Stimulated activated CD4-positive, alpha-beta T cell treated with anti-CD3 and anti-CD28 coated beads, TNF-alpha, amount 100 ng/mL, for 1 hour (primary cell): ENCODE measurements at places on chromosomes 5 and 9.
A peak's percentile ranks its signal among the peaks of the same experiment; 100 is the strongest.

GRCh38 chr5:57955511-57955910, 472.9 kb upstream of the ACTBL2 start:
- no peak for DNase-seq

- no peak for DNase-seq
Observed at GRCh38 chr5:146828385-146828784, 50.2 kb downstream of the PPP2R2B start.

GRCh38 chr9:23539311-23539710, 286.7 kb downstream of the ELAVL2 start:
- DNase-seq = no peak

DNA sequence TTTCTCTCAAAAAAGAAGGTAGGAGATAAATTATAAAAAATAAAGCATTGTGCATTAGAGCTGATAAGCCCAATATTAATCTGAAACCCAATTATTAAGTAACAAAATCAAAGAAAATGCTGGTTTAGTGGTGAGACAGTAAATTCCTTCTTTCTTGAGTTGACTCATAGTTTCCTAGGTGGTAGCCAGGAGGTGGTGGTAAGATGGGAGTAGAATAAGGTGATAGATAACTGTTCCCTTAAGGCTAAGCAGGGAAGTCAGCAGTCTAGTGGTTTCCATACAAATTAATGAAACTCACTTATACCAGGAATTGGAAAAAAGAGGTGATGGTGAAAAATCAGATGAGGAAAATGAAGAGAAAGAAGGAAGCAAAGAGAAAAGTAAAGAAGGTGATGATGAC, 23.2 kb downstream of the LYSMD3 start:
- DNase-seq = no peak

- no peak for DNase-seq
Observed at GRCh38 chr9:135921749-135922310, 14.5 kb upstream of the CAMSAP1 start.

- no peak for DNase-seq
Observed at GRCh38 chr9:127223810-127224177, 40.8 kb upstream of the GARNL3 start.

DNA sequence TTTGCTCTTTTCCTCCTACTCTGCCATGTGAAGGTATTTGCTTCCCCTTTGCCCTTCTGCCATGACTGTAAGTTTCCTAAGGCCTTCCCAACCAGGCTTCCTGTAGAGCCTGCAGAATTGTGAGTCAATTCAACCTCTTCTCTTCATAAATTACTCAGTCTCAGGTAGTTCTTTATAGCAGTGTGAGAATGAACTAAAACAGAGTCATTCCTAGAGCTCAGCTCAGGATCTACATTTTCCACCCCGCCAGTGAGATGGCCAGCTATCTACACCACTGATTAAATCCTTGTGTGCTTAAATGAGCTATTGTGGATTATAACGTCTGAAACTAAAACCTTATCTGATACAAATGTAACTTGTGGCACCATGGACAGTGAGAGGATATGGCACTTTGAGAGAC, 55.0 kb downstream of the FRMD3 start:
- no peak for DNase-seq

GRCh38 chr5:135064235-135064570, 30.2 kb upstream of the PITX1 start:
- DNase-seq = no peak

GRCh38 chr5:157648275-157648990, 3.8 kb downstream of the SOX30 start:
- DNase-seq = no peak

DNA sequence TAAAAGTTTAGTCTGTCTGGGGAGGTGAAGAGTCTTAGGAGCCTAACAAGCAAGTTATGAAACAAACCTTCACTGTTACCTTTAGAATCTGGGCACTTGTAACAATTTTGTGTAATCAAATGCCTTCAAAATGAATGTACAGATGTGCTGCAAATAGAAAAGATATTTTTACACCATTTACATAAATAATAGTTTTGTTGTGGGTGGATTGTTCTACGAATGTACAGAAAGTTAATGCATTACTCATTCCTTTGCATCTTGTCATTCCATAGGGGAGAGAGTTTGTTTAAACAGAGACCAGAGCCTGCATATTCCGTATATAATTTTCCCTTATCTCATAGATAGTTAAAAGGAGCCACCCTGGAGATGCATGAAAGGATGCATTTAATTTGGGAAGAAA, 576.9 kb upstream of the SGCD start:
- DNase-seq = no peak

DNA sequence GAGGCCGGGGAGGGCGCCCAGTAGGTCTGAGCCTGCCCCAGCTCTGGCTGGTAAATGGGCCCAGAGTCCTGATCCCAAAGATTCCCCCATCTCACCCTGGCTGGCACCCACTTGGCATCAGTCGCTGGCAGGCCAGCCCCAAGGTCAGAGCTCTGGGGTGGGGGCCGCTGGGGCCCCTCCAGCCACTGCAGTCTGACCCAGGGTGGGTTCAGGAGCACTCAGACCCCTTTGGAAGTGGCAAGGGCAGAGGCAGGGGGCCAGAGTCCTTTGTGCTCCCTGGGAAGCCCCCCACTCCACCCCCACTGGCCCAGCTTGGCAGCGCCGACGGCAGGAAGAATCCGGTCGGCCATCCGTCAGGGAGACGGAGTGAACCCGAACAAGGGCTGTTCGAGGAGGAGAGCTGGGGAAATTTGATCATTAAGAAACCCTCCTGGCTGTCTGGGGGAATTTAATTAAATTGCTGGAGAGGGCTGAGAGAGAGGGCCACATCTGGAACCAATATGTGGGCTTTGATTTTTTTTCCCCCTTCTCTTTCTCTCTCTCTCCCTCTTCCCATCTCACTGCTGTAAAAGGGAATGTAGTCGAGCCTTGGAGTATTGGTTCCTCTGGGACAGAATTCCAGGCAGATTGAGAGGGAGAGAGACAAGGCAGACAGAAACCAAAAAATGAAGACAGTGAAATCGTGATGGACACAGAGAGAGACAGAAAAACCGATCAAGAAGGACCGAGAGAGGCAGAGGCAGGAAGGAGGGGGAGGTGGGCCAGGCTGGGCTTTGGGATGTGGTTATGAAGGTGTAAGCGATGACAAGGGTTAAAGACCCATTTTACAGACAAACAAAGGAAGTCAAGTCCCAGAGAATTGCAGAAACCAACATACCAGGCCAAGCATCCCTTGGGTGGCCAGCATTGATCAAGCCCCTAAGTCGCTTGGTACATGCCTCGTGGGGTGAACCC, 8.1 kb upstream of the ASB6 start:
- DNase-seq = no peak

GRCh38 chr9:115944166-115944948, 209.2 kb upstream of the PAPPA start:
- DNase-seq = no peak

DNA sequence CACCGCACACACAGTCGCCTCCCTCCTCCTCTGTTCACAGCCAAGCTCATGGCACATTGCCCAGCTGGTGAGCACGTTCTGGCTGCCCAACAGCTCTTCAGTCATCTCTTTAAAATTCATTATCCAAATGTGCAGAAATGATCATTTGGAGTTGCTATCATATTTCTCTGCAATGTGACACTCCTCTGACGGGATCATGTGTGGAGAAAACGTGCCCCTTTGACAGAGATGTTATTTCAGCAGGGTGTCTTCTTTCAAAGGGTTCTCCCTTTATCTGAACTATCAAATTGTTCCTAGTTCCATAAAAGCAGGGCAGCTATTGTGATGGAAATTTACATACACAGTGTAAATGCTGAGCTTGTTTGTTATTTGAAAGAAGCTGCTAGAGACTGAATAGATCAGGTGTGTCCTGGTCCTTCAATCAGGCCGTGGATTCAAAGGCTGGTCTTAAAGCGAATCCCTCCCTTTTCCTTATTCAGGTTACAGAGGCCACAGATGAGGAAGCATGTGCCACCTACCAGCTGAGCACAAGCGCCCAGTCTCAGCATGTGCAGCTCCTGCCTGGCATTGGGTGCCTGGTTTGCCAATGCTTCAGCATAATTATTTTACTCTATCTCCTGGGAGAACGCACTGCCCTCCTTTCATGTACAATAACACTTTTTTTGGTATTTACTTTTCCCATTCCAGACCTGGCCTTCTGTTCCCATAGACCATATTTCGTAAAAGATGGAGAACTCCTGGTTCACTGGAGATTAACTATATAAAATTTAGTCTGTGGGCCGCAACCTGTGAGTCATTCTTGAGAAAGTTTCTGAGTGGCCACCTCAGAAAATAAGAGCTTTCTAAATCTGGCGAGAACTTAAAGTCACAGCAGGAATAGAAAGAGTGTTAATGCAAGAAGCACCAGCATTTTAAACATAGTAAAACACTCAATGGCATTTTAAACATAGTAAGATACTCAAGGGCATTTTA, 433.7 kb downstream of the ENC1 start:
- no peak for DNase-seq

GRCh38 chr5:109450129-109450877, 40.5 kb upstream of the PJA2 start:
- DNase-seq = no peak

GRCh38 chr5:147407094-147407681, 102.7 kb downstream of the DPYSL3 start:
- no peak for DNase-seq

DNA sequence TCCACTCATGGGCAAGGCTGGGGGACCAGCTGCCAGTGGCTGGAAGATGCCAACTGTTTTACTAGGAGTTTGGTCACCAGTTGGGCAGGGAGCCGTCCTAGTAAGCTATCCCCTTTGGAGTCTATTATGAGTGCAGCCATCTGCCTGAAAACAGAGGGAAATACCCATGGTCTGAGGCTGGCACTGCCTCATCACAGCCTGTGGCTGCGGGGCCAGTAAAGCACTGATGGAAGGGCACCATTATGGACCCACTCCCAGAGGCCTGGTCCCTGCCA, 187.2 kb upstream of the PANK3 start:
- no peak for DNase-seq

DNA sequence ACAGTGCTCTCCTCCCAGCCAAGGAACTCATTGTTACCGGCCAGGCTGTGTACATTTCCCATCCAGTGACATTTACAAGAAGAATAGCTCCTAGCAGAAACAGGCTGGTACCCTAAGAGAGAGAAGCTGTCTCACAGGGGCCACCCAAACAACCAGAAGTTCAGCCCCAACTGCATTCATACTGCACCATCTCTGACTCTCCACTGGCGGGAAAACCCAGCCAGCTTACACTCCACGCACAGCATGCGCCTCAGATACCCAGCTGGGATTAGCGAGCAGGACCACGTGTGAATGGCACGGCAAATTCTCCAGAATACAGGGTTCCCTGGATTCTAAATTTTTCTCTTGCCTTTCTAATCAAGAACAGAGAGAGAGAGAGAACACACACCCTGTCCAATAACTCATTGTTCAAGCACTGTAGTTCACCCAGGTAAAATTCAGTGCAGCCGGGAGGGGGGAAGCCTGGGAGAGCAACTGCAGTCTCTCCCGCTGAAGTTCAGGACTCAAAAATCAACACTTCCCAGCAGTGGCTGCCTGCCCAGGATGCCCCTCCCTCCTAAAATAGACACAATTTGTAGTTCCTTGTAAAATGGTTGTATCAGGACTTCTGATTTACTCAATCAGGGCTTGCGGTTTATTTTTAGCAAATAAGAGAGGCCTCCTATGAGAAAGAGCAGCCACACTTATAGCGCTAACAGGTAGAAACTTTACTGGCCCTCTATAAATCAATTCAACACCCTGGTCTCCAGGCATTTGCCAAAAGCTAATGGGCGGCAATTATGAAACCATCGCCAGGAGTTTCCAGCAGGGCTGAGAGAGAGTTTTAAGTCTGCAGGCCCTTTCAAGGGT, 2.2 kb downstream of the COL23A1 start:
- no peak for DNase-seq

DNA sequence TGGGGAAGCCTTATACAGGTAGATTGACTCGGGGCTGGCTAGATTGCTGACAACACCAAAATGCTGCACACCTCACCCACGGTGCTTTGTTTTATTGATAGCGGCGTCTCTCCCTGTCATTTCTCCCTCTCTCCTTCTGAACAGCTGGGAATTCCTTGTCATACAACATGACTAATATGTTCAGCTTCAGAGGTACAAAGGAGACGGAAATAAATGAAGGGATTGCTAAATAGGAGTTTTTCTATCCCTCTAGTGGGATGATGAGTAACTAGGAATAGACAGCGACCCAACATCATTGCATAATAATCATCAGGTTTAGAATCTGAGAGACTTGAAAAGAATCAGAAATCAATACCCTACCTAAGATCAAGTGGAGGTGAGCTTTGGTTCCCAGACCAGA, 337.7 kb upstream of the PANK3 start:
- DNase-seq = no peak

GRCh38 chr5:152601806-152602732, 197.0 kb upstream of the NMUR2 start:
- no peak for DNase-seq

DNA sequence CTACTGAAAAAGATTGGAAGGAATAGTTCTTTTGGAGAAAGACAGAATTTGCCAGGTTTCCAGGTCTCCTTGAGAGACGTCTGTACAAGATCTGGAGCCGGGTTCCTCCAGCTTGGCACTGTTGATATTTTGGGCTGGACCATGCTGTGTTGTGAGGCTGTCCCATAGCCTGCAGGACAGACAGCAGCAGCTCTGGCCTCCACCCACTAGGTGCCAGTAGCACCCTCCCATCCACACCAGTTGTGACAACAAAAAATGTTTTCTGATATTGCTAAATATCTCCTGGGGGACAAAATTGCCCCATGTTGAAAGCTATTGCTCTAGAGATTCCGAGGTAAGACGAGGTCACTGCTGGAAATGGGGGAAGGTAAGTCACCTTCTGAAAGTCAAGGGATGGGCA, 287.7 kb upstream of the DAP start:
- DNase-seq = no peak

DNA sequence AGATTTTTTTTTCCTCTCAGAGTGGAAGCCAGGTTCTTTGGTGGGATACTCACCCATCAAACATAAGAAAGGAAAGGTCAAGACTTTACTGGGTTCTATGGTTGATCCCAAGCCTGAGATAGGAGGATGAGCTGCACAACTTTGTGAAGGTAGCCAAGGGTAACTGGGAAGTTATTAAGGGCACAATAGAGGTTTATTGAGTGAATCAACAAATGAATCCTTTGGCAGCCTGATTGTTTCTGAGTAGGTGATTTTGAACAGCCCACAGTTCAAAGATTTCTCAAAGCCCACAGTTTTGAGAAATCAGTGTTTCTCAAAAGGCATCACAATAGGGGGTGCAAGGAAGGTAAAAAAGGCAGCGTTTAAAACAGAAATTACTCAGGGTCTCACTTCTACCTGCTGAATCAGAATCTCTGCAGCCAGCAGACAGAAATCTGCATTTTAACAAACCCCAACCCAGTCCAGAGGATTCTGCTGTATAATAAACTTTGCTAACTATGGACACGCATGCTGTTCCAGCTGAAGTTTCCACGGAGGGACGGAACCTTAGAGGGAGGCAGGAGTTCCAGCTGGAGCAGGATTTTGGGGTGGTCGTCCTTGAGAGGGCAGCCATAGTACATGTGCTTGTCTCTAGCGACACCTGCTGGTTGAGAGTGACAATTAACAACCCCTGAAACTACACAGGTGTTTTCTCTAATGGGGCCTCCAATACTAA, 32.7 kb upstream of the FSD1L start:
- peak; percentile 20 for DNase-seq

DNA sequence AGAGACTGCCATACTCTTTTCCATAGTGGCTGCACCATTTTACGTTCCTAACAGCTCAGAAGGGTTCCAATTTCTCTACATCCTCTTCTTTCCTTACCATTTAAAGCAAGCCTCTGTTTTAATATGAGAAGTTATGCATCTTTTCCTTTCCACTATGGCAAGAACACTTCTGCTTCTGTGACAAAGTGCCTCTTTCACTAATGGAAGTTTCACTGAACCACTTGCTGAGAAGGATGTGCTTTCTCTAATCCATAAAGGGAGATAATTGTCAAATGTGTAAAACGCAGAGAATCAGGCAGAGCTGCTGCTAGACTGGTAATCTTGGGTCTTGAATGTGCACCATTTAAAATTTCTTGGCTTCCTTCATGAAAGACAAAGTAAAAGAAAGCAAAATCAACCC, 131.6 kb downstream of the PJA2 start:
- DNase-seq = no peak
